ENCODE measurements at places on chromosomes 3 and 15. TPM values are rescaled to one million over a fixed set of nuclear protein-coding genes. Genes with fewer than 3 reads are reported as not detected.

GRCh38 chr3:32968920-32969389 lies 17.5 kb downstream of the CCR4 start:
- no peak for DNase-seq

DNA sequence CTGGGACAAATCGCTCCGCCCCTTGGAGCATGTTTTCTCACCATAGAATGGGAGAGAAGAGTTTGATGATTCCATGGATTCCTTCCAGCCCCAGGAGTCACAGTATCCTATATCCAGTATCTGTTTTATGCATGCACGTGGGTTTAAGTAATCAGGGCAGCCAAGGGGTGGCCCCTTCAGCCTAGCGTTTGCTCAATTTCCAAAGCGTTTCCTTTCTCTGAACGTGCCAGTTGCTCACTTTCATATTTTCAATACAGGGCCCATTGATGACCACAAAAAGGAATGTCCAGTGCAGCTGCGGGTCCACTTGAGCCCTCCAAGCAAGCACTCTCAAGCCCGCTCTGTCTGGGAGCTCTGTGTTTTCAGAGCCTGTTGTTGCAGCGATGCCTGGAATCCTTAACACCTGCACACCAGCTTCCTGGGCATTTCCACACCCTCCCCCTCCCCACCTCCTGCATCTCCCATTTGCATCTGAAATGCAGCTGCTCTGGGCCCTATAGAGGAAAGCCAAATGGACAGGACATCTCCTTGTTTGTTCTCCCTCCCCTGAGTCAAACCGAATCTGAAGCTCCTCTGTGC lies 164.3 kb upstream of the LPP start:
- DNase-seq = no peak

DNA sequence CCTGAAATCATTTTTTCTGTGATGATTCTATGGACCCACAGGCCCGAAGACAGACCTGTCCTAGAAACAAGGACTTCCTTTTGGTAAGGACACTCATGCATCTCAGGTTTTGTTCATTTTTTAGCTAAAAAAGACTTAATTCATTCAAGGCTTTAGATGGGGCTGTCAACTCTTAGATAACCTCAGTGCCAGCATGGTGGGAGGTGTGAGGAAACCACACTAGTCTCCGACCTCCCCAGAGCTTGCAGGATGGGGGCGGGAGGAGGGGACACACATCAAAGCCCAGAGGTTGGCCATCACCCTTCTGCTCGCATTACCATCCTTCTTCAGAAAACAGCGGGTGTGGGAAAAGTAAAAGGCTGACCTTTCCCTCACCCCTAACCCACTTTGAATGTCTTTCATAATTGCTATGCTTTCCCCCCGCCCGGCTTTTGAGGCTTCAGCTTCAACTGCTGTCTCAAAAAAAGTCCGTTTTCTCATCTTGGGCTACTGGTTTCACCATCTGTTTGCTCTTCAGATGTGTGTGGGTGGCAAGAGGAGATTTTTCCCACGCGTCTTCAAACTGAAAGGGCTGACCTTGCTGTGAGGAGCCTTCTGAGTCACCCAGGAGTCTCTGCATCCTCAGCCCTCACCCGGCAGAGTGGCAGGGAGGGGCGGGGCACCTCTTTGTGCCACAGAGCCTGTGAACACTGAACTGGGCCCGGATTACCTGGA lies 27.6 kb upstream of the CXCR6 start:
- no peak for DNase-seq

GRCh38 chr3:27883266-27883665 lies 161.1 kb upstream of the EOMES start:
- no peak for DNase-seq

The SLC22A13 gene
- not detected for total RNA-seq

- no peak for DNase-seq
Measured at GRCh38 chr3:128188326-128188725, 35.0 kb downstream of the EEFSEC start.

The DAZL gene
- not detected for total RNA-seq

The ARF4 gene
- 61.0 TPM for total RNA-seq

GRCh38 chr3:30675774-30676173 lies 69.4 kb downstream of the TGFBR2 start:
- DNase-seq = no peak

The C2CD4A gene
- total RNA-seq = not detected

The HRG gene
- not detected for total RNA-seq

GRCh38 chr3:114506591-114507300 lies 212.9 kb downstream of the TIGIT start:
- DNase-seq = no peak

DNA sequence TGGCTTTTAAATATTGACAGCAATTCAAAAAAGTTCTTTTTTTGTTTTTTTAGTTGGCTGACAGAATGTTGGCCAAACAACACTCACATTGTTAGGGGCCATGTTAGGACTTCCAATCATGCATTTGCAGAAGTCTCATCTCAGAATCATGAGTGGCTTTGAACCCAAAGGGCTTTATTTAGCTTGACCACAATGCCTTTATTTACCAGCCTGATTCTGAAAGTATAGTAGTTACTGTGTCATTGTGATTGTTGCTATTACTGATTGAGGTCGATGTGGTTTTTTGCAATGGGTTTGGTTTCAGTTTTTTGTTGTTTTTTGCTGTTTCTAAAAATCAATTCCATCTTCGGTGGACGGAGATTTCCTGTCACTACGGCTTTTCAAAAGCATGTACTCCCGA lies 7.2 kb downstream of the GLDN start:
- DNase-seq = no peak

- DNase-seq = no peak
Measured at GRCh38 chr3:195133462-195133861, 137.5 kb downstream of the XXYLT1 start.

The CORO2B gene
- total RNA-seq = 5.9 TPM

The SYNPR gene
- not detected for total RNA-seq

DNA sequence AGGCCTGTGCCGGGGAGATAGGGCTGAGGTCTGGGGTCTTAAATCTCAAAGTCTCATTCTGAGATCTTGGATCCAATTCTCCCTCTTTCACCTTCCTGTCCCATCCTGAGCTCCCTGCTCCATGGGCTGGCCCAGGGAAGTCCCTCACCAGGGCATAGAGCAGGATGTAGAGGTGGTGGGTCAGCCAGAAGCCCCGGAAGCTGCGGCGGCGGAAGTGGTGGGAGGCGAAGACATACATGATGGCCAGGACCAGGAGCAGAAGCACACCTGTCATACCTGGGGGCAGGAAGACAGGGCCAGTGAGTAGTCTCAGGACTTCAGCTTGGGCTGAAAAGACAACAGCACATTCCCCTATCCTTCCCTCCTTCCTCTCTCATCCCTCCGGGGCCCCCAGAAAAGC lies 16.5 kb downstream of the DUOX2 start:
- DNase-seq = no peak

The TM6SF1 gene
- 6.5 TPM for total RNA-seq

Measured in left ventricle myocardium superior (tissue), 1 donor.